ENCODE measurements at places on chromosomes 3 and 15.

GRCh38 chr3:147915057-147915456 is 505.9 kb downstream of the ZIC1 start:
- no peak overlapping the region for H3K27ac ChIP-seq
- no peak for DNase-seq
- no peaks in the 10 kb centered on the region for H3K36me3 ChIP-seq
- no peak overlapping the region for H3K4me3 ChIP-seq
- no peaks in the 10 kb centered on the region for H3K4me1 ChIP-seq

DNA sequence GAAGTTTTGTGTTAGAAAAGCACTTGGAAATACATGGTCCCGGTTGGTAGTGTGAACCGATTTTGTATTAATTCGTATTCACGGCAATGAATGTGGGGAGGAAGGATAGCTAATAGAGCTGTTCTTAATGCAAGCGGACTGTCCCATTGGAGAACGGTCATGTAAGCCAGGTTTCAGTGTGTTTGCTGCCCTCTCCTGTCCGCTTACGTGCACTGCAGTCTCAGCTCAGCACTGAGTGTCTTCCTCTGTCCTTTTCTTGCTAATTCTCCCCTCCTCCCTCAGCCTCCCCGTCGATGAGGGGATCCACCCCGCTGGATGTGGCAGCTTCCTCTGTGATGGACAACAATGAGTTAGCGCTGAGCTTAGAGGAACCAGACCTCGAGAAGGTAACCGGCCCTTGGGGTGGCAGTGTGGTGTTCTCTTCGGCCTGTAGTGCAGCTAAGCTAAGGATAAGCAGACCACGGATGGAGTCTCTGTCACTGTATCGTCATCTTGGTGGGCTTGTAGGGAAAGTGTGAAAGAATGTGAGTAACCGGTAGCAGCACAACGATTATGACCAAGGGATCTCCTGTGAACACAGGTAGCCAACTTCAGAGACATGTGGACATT is 267.5 kb upstream of the CHRM5 start:
- H3K4me3 ChIP-seq: no peak overlapping the region
- H3K36me3 ChIP-seq: no peaks in the 10 kb centered on the region
- peak; percentile 30 for DNase-seq
- H3K27me3 ChIP-seq: no peaks in the 10 kb centered on the region

- no peak overlapping the region for H3K27ac ChIP-seq
- H3K4me1 ChIP-seq: no peaks in the 10 kb centered on the region
- no peak overlapping the region for H3K4me3 ChIP-seq
- H3K36me3 ChIP-seq: no peaks in the 10 kb centered on the region
- no peak for DNase-seq
These were observed 53.3 kb downstream of the SLC7A14 start for GRCh38 chr3:170532573-170532972.

DNA sequence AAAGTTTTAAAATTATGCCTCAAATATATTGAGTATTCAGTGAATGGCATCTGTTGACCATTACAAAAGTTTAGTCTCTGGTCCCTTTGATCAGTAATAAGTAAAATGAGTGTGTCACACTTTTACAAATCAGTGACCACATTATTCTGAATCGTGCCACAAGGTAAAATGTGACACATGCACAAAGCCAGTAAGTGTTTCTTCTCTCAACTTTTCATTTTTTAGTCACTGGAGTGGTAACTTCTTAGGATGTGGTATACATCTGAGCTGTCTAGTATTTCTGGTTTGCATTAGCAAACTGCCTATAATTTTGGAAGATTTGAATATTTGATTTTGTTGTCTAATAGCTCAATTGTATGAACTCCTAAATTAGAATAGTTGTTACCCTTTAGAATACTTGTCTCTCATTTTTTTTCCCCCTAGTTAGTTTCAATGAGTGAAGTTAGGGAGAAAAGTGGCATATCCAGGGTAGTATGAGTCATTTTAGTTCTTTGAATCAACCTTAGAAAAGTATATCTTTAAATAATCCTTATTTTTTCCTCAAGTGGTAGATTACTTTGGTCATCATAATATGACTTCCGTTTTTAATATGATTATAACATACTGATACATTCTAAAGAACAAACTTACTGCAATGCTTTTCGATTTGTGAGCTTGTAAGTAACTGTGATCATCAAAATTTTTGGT is 18.1 kb downstream of the DNAJC13 start:
- no peaks in the 10 kb centered on the region for H3K4me1 ChIP-seq
- H3K36me3 ChIP-seq: no peaks in the 10 kb centered on the region
- H3K27me3 ChIP-seq: no peaks in the 10 kb centered on the region
- DNase-seq: no peak
- no peak overlapping the region for H3K27ac ChIP-seq

DNA sequence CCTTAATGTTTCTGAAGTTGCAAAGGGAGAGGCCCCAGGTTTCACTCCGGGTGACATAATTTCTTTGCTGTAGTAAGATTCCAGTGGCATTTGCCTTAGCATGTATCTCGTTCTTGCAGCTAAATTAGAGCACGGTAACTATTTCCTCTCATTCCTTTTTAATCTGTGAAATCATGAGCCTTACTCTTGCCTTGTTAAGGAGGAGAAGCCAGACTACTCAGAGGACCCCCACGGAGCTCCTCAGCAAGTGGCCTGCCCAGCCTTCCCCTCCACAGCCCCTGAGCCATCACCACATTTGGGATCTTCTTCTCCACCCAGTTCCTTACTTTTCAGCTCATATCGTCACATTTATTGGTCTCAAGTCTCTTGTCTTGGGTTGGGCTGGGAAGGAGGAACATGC is 54.2 kb downstream of the ABHD2 start:
- H3K27me3 ChIP-seq: no peaks in the 10 kb centered on the region
- H3K36me3 ChIP-seq: peaks cover 19% of the 10 kb centered on the region
- no peak for DNase-seq

- no peak overlapping the region for H3K4me3 ChIP-seq
- H3K4me1 ChIP-seq: no peaks in the 10 kb centered on the region
- DNase-seq: no peak
- no peaks in the 10 kb centered on the region for H3K36me3 ChIP-seq
These were observed 35.8 kb upstream of the CHST2 start for GRCh38 chr3:143083781-143084180.

GRCh38 chr3:106930086-106930485 is 447.2 kb upstream of the CCDC54 start:
- H3K4me1 ChIP-seq: no peaks in the 10 kb centered on the region
- no peak for DNase-seq
- no peak overlapping the region for H3K27ac ChIP-seq

DNA sequence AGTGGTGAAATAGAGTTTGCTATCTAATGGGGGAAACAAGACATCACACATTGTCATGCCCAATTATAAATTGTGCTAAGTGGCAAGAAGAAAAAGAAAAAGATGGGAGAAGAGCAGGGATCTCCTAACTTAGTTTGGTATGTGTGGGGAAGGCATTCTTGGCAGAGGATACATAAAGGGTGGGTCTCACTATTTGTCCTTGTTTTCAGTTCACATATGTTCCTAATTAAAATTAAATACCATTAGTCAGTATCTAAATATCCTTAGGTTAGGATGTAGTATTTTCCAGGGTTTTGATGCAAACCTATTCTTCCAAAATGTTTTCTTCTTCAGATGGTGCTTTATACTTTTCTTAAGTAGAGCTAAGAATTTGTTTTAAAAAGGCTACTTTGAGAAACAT is 173.7 kb downstream of the B3GALNT1 start:
- no peaks in the 10 kb centered on the region for H3K27me3 ChIP-seq
- no peak overlapping the region for H3K27ac ChIP-seq
- no peak overlapping the region for H3K4me3 ChIP-seq

Measured in naive thymus-derived CD4-positive, alpha-beta T cell (primary cell).